ENCODE measurements at places on chromosomes 1 and 21.

GRCh38 chr1:233606813-233607212 is 7.1 kb upstream of the KCNK1 start:
- DNase-seq = no peak

GRCh38 chr1:240255922-240256321 is 164.2 kb downstream of the FMN2 start:
- DNase-seq = no peak

- no peak for DNase-seq
Observed at GRCh38 chr1:4468804-4469514, 185.4 kb upstream of the AJAP1 start.

GRCh38 chr21:33064623-33065390 is 5.1 kb upstream of the OLIG1 start:
- no peak for DNase-seq

DNA sequence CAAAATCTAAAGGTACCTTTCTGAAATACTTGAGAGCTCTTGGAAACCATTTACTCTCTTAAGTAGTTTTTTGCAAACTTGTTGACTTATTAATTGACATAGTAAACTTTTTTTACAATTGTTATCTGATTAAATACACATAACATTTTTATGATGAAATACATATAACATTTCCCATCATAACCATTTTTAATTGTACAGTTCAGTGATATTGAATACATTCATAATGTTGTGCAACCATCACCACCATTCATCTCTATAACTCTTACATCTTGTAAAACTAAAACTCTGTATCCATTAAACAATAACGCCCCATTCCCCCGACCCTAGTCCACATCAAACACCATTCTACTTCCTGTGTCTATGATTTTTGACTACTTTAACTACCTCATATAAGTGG is 95.7 kb upstream of the ZNF648 start:
- DNase-seq = no peak

DNA sequence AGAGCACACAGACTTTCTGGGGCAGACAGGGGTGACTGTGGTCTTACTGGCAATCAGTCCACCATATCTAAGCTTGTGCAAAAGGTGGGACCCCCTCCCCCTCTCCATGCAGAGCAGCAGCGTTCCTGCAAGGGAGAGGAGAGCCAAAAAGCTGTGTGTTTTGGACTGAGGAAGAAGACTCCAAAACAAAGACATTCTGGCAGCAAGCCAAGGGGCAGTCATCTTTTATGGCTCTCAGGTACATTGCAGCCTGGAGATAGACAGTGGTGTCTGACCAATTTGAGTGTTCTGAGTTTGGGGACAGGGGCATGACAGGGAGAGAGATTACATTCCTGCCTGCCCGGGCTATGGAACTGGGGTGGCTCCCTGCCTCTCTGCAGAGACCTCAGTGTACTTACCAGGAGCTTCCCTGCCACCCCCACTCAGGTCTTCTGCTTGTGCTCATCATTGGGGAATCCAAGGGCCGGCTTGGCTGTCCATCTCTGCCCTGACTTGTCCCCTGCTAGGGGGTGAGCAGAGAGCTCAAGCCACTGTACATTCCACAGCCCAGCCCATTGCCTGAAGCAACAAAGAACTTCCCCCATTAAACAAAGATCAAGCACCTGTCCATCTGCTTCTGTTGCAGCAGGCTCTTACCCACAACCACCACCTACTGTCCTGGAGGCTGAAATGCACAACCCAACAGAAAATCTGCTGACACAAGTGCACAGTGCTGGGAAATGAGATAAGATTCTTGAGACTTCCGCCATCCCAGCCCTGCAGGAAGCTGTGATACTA is 131.1 kb downstream of the EVI5 start:
- DNase-seq = no peak

DNA sequence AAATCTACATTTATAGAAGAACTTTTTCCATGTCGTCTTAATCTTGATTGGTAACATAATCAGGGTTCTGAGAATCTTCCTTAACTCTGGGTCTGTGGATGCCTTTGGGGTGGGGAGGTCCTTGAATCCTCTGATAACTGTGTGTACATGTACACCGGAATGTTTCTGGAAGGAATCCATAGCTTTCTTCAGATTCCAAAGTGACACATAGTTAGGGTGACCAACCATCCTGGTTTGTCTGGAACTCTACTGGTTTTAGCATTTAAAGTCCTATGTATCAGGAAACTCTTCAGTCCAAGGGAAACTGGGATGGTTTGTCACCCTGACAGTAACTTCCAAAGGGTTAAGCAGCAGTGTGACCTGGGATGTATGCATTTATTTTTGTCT is 16.8 kb downstream of the STRIP1 start:
- no peak for DNase-seq

- no peak for DNase-seq
Observed at GRCh38 chr1:234504969-234505768, 26.2 kb upstream of the TARBP1 start.

- no peak for DNase-seq
Observed at GRCh38 chr1:224980181-224980580, 50.7 kb downstream of the DNAH14 start.

- no peak for DNase-seq
Observed at GRCh38 chr1:82220754-82221153, 420.0 kb downstream of the ADGRL2 start.

- no peak for DNase-seq
Observed at GRCh38 chr21:32742396-32742795, 14.6 kb upstream of the SYNJ1 start.

GRCh38 chr1:4207183-4207582 is 307.1 kb upstream of the C1orf174 start:
- DNase-seq = no peak

GRCh38 chr1:64946916-64947315 is 19.4 kb downstream of the JAK1 start:
- no peak for DNase-seq

GRCh38 chr1:115136706-115137105 is 47.4 kb upstream of the TSPAN2 start:
- no peak for DNase-seq

- no peak for DNase-seq
Observed at GRCh38 chr21:15326032-15326867, 261.4 kb upstream of the NRIP1 start.

- DNase-seq = no peak
Observed at GRCh38 chr1:162349635-162350330, 26.9 kb downstream of the SPATA46 start.

DNA sequence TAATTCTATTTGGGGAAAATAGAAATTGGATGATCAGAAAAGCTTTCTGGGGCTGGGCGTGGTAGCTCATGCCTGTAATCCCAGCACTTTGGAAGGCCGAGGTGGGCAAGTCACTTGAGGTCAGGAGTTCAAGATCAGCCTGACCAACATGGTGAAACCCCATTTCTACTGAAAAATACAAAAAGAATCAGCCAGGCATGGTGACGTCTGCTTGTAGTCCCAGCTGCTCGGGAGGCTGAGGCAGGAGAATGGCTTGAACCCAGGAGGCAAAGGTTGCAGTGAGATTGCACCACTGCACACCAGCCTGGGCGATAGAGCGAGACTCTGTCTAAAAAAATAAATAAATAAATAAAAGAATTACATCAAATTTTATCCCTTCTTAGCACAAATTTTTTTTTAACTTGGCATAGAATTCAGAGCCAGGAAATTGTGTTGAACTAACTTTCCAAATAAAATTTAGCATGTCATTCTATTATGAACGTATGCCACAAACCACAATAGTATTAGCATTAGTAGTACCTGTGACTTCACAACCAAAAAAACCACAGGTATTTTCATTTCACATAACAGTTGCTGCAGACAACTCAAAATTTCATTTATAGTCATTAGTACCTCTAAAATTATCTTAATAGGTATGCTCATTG is 4.5 kb upstream of the ANKRD13C start:
- no peak for DNase-seq
